ENCODE measurements at places on chromosomes 13 and 19.

DNA sequence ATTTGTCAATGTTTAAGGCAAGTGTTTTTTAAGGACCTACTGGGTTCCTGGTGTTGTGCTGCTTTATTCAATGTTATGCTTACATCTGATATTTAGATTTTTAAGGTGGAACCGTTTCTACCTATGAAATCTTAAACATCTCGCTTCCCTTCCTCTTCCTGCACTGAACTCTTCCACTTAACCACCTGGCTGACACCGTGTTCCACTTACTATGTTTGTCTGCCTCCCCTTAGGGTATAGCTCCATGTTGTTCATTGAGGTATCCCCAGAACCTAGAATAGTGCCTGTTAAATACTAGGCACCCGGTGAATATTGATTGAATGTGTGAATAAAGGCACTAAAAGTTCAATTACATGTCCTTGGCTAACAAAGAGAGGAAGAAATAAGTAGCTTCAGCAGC, 104.9 kb downstream of the RNF17 start:
- no peak for DNase-seq

- DNase-seq: peak; percentile 44
Measured at GRCh38 chr19:16402041-16402440, 69.7 kb downstream of the EPS15L1 start.

GRCh38 chr19:50858886-50859285, 4.2 kb downstream of the KLK3 start:
- no peak for DNase-seq

DNA sequence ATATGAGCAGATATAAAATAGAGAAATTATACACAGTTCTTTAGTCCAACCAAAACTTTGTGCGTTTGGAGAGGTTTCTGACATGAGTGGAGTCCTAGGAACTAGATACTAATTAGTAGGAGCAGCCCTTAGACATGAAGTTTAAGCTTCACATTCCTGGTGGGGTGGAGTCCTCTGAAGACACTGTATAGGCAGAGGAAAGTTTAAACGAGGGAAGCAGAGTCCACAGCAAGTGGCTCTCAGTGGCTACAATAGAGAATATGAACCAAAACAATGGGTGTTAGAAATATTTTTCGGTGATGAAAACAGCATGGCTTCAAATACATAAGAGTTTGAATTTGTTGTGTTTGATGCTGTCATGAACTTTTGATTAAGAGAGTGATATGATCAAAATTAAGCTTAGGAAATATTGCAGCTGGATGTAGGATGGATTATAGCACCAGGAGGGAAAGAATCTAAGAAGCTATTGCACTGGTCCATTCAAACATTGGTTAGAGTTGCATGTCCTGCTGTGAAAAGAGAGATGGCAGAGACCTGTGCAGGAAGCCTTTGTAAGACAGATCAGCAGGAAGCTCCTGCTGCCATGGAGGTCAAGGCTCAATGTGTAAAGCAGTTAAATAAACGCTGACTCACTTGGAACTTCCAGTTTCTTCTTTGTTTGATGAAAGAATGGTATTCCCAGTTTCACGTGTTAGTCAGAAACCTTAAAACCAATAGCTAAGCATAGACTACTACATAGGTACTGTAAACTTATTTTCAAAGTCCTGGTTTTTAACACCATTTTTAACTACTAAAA, 175.2 kb downstream of the TDRD3 start:
- DNase-seq: no peak

DNA sequence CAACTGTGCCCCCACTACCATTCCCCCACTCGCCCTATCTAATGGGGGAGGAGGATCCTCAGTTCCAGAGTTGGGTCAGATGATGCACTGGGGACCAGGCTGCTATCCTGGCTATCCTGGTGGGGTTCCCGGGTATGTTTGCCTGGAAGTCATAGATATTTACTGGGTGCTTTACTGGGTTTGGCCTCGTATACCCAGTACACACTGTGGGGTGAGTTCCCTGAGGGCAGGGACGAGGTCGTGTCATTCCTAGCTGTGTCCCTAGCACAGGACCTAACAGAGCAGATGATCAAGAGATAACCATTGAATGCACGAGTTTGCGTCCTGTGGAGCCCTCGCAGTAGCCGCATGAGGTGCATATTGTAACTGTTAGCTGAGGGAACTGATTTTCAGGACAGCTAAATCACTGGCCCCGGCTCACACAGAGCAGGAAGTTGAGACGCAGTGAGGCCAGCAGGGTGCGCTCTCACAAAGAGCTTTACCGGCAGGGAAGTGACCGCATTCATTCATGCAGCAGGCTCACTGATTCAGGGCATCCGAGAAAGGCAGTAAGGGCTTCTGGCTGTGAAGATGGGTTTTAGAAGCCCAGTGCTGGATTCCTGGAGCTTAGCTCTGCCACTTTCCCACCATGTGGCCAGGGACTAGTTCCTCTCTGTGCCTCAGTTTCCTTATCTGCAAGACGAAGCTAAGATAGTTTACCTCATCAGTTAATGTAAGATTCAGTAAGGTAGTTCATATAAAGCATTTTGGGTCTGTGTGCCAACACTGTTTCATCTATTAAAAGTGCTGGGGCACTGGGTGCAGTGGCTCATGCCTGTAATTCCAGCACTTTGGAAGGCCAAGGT, 6.0 kb downstream of the RUVBL2 start:
- no peak for DNase-seq

- DNase-seq: no peak
Measured at GRCh38 chr19:24140099-24140498, 53.1 kb downstream of the ZNF254 start.

- no peak for DNase-seq
Measured at GRCh38 chr13:31167490-31167889, 5.8 kb upstream of the HSPH1 start.

- DNase-seq: no peak
Measured at GRCh38 chr13:26628706-26629105, 71.2 kb downstream of the WASF3 start.

- DNase-seq: no peak
Measured at GRCh38 chr13:35567406-35567980, 91.0 kb upstream of the MAB21L1 start.

DNA sequence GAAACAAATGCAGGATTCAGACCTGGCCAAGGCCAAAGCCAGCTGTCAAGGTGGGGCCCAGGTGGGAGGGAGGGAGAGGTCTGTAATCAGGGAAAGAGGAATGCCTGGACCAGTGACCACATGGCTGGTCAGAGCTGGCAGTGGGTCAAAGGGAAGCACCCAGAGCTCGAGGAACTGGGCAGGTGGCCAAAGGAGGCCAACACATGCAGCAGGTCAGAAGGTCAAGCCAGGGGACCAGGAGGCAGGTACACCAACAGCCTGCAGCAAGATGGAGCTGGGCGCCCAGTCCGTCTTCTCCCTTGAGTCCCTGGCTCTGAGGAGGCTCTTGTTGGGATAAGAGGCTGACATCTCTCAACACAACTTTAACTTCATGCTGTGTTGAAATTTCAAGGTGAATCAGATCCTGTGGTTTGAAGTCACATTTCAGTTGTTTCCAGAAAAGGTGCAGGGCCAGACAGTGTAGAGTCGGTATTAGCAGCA, 17.1 kb downstream of the GPATCH1 start:
- no peak for DNase-seq

DNA sequence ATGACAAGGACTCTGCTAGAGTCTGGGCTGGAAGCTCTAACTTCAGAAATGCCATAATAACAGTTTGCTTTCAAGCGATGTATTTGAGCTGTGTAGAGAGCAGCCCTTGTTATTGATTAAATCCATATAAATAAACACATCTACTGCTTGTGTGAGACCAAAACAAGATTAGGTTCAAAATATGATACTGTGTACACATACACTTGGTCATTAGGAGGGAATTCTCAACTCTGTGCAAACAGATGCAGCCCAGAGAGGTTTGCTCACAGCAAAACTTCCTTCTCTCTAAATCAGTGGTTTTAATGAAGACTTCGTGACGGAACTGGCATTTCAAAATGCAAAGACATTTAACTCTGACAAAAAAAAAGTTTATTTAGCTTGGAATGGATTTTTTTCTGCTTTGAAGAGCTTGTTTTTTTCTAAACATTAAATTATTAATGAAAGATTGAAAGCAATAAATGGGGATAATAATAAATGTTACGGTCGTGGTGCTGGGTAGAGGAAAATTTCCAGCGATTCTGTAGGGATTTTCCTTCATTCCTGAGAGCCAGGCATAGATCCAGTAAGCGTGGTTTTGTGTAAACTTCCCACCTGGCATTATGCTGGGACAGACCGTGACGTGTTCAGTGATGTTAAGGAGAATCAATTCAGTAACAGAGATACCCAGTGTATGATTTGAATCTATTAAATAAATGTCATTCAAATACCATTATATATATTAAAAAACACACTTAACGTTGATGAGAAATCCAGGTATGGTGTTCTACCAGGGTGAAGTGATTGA, 213.7 kb downstream of the TEX29 start:
- DNase-seq: no peak

GRCh38 chr13:100409132-100409531, 179.5 kb downstream of the GGACT start:
- DNase-seq: no peak

DNA sequence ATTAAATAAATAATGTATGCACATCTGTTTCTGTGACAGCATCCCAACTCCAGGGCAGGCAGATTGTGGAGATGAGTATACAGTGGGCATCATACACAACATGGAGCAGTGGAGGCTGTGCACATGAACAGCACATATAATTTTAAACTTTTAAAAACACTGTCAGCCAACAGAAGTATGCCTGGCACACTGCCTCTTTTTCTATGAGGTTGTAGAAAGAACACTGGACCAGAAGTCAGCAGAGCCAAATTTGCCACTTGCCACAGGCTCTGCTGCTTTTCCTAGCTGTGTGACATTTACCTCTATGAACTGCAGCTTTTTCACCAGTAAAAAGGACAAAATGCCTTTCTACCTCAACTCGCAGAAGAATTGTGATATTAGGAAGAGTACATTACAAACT, 118.7 kb downstream of the FRY start:
- DNase-seq: no peak

DNA sequence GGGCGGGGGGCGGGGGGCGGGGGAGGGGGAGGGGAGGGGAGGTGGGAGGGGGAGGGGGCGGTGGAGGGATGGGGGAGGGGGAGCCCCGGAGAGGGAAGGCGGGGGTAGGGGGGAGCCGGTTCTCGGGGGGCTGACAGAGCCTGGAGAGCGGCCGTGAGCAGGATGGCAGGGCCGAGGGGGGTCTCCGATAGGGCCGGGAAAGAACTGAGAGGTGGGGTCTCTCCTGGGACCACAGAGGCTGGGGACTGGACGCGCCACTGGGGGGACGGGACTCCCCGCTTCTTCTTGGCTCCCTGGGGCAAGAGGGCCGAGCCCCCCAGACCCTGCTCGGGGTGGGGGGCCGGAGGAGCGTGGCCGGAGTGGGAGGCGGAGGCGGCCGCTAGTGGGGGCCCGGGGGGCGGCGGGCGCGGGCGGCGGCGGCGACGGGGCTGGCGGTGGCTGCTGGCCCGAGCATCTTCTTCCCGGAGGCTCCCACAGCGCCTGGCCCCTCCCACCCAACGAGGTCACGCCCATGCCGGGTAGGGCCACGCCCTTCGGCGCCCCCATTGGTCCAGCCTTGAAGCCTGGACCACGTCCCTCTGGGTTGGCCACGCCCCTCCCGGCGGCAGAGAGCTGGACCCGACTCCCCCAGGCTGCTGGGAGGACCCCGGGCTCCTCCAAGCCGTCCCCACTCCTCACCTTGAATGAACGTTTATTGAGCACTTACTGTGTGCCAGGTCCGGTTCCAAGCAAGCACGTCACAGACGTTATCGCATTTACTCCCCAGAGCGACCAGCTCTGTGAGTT, at the start of gene NOVA2:
Gene NOVA2, minus strand, starts transcription at position 313 of the 786 bp plus-strand sequence. CDS start 514 bp downstream, outside the sequence.
- no peak for DNase-seq

DNA sequence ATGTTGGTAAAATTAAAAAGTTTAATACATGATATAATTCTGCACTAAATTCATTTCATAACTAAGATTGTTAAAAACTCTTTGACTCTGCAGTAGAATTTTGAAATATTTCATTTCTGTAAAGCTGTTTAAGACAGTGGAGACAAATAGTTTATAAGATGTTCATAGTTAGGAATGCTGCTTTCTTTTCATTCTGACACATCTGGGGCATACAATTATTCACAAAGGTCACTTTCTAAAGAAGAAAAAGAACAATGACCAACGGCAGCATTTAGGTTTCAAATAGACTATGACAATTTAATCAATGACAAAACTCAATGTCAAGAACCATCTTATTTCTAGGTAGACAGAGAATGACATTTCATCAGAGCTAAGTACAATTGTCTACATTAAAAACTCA, 1422.1 kb downstream of the PCDH9 start:
- no peak for DNase-seq

- DNase-seq: no peak
Measured at GRCh38 chr19:39080431-39080830, 3.7 kb upstream of the ACP7 start.

GRCh38 chr13:112750570-112750969, 60.7 kb downstream of the ATP11A start:
- DNase-seq: no peak

DNA sequence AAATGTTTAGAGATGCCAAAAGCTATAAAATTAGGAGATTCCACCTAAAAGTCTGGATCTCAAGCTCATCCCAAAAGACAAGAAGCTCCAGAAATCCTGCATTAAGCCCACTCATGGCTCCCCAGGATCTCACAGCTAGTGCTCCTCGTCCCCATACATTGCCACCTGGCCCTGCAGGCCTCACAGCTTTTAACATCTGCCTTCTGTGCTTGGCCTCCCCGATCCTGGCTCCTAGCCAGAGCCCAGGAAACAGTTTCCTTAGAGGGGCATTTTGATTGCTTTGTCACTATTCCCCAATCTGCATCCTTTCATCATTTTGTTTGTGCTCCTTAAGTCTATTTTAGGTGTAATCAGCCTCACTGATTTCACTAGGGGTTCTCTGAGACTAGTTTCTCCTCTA, 14.5 kb upstream of the DCT start:
- no peak for DNase-seq

GRCh38 chr19:35009424-35010415, 9.6 kb downstream of the GRAMD1A start:
- no peak for DNase-seq

DNA sequence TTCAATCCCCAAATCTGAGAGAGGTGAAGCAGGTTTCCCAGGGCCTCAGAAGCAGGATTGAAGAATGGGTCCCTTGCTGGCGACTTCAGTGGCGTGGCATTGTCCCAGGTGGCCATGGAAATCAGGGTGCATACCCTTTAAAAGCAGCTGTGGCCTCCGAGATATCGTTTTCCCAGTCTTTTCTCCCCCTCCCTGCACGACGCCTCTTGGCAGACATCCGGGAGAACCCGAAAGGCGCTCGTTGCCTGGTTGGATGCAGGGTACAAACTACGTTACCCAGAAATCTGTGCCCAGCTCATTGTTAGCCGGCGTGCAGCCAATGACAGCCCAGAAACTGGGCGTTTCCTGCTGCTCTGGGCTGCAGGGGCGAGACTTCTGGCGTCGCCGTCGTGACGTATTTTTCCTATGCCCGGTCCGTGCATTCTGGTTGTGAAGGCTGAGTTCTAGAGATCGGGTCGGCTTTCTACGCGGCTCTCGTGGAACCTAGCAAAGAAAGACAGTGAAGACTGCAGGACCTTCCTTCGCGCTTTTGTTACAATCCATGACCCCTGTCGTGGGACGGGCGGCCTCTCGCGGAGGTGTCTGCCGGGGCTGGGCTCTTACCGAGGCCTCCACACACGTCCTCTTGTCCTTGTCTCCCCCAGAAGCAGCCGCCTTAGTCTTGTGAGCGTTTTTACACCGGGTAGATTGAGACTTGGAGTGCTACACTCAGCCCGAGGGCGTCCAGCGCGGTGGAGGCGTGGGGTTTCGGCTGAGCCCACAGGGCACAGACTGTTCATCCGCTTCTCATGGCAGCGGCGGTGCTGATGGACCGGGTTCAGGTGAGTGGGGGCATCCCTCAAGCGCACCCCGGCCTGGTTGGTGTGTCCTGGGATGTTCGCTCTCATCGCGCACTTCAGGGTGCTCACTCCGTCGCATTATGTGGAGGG, at the start of gene ZNF304:
Gene ZNF304, plus strand, starts transcription at position 395 of the 929 bp plus-strand sequence. Its CDS starts 394 bp downstream, at position 789.
- DNase-seq: peak; percentile 96

All from chondrocyte (in vitro differentiated cells).